ENCODE measurements at places on chromosomes 6 and 20.

GRCh38 chr20:53786445-53787267 is 193.0 kb upstream of the ZNF217 start:
- DNase-seq = no peak

- no peak for DNase-seq
Observed at GRCh38 chr20:40990542-40991120, 38.0 kb upstream of the TOP1 start.

DNA sequence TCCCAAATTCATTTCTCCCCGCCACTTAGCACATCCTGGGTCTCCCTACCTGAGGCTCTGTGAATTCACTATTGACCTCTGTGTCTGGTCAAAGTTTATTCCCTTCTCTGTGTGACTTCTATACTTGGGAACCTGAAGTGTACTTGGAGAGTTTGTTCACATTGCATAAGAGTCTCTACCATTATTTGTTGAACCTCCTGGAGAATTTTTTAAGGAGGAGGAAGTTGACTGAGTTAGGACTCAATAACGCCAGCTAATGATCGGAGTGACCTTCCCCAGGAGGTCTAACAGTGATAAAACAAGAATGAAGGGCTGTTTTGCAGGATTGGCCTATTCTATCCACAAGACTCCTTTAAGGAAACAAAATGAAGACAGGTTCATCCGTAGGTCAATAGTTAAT is 23.6 kb downstream of the STMND1 start:
- no peak for DNase-seq

GRCh38 chr6:85496856-85497255 is 47.0 kb downstream of the NT5E start:
- DNase-seq = no peak

GRCh38 chr20:32523613-32524213 is 61.4 kb downstream of the NOL4L start:
- no peak for DNase-seq

- DNase-seq = no peak
Observed at GRCh38 chr6:94196891-94197290, 777.5 kb upstream of the EPHA7 start.

GRCh38 chr6:113347436-113347835 is 509.7 kb upstream of the MARCKS start:
- DNase-seq = no peak

GRCh38 chr6:39054577-39055142 is 6.1 kb downstream of the GLP1R start:
- no peak for DNase-seq

DNA sequence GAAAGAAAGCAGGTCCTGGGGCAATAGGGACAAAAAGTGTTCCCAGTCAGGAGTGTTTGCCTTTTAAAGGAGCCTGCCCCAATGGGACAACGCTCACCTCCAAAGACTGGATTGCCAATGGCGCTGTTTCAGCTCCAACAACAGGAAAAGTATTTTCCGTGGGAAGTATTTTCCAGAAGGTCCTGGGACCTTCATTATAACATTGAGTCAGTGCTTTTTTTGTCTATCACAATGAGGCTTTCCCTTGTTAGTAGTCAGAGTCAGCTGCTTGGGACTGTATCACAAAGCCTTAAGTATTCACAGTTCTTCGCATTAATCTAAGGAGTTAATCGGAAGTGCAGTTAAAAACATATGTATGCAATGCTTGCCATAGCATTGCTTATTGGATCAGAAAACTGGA is 17.3 kb downstream of the TRAF3IP2 start:
- no peak for DNase-seq

DNA sequence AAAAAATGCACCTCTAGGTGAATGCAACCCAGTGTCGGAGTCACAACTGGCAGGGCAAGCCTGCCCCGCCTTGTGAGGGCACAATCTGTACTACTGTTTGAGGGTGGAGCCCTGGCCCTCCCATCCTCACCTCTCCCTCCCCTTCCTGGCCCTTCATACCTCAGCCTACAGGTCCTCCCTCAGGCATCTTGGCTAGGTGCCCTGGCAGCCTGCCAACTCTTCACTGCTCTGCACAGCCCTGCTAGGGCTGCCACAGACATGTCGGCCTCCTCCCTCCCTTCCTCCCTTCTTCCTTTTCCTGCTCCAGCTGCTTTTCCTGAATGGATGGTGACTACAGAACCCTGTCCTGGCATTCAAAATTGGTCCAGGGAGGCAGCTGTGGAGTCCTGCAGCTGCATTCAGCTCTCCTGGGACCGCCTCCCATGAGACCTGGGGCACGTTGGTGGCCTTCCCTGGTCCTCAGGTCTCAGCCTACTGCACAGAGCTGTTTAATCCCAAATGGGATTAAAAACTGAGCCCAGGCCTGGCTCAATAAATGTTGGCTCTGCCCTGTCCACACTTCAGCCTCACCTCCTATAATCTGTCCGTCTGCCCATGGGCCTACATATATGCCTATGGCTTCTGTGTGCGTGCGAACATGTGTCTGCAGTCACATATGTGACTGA is 52.7 kb downstream of the CDH22 start:
- DNase-seq = no peak

GRCh38 chr20:1868856-1869255 is 26.4 kb upstream of the SIRPA start:
- no peak for DNase-seq

DNA sequence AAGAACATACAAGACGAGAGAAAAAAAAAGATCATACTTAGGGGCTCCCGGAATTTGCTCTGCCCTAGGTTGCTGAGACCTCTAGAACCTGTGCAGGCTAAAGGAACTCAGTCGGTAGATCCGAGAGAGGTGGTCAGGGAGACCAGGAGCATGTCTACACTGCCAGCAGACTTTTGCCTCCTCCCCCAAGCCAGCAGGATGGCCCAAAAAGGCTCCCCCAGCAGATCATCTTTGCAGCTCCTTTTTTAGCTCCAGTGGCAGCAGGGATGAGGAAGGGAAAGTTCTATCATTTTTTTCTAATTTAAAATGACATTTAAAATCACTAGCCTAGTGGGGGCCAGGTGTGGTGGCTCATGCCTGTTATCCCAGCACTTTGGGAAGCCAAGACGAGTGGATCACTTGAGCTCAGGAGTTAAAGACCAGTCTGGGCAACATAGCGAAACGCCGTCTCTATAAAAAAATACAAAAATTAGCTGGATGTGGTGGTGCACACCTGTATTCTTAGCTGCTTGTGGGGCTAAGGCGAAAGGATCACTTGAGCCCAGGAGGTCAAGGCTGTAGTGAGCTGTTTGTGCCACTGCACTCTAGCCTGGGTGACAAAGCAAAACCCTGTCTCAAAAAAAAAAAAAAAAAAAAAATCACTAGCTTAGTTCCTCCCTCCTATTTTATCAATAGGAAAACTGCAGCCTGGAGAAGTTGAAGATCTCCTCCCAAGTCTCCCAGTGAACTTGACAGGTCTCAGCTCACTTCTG is 69.3 kb upstream of the MYL9 start:
- no peak for DNase-seq

DNA sequence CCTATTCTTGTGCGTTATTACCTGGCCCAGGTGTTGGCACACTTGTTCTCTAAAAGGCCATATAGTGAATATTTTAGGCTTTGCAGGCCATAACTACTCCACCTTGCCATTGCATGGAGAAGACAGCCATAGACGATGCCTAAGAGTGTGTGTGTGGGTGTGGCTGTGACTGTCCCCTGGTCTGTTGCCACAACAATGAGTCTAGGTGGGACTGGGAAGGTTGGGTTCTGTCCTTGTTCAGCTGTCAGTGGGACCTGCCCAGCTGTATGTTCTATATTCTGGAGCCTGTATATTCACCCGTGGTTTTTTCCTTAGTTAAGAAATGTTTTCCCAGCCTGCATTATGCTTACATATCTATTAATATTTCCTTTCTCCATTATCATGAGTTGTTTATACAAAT is 38.6 kb downstream of the CEP43 start:
- no peak for DNase-seq

- DNase-seq = no peak
Observed at GRCh38 chr6:3835055-3835731, 14.0 kb upstream of the FAM50B start.

- DNase-seq = no peak
Observed at GRCh38 chr6:79671600-79672266, 40.6 kb downstream of the SH3BGRL2 start.

GRCh38 chr6:51542475-51542874 is 544.9 kb downstream of the PKHD1 start:
- no peak for DNase-seq

DNA sequence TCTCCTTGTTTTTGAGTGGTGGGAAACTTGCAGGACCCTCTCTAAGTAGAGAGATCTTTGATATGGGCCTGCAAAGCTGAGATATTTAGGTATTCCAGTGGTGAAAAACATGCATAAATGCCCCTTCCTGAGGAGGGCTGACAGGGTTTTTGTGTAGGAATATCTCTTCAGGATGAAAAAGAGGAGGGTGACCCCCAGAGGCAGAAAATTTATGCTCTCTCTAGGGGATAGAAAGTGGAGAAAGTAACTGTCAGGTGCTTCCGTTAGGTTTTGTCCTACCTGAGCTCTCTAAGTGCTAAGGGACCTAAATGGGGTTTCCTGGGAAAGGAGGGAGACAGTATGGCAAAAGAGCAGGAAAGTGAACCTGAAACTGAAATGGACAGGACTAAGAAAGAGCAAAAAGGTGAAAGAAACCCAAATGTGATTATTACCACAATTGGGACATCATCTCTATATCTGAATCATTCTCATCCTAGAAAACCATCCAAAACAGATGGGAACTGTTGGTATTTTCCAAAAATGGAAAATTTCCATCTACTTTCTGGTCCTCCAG is 2.0 kb downstream of the COL19A1 start:
- DNase-seq = no peak

- DNase-seq = no peak
Observed at GRCh38 chr20:17676942-17677341, 5.1 kb downstream of the RRBP1 start.

- DNase-seq = no peak
Observed at GRCh38 chr6:111444794-111445193, 38.2 kb downstream of the REV3L start.

- no peak for DNase-seq
Observed at GRCh38 chr6:5706124-5707033, 300.3 kb downstream of the NRN1 start.

GRCh38 chr6:154543628-154544027 is 33.1 kb upstream of the CNKSR3 start:
- no peak for DNase-seq

DNA sequence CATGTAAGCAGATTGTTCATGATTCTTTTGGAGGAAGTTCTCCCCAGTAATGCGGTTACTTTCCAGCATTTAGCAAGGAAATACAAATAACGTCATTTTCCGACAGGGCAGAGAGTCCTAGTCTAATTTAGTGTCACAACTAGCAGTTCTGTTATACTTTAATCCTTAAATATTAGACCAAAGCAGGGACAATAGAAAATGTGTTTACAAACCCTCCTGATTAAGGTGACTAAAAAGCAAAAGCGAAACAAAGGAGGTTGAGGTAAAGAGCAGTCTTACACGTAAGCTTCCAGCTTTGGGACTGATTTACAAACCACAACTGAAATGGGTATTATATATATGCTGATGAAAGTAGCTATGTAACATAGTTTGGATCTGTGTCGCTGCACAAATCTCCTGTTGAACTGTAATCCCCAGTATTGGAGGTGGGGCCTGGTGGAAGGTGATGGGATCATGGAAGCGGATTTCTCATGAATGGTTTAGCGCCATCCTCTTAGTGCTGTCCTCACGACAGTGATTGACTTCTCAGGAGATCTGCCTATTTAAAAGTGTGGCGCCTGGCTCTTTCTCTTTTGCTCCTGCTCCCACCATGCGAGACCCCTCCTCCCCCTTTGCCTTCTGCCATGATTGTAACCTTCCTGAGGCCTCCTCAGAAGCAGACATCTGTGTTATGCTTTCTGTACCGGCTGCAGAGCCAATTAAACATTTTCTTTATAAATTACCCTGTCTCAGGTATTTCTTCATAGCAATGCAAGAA is 81.9 kb downstream of the PLCB1 start:
- DNase-seq = no peak

DNA sequence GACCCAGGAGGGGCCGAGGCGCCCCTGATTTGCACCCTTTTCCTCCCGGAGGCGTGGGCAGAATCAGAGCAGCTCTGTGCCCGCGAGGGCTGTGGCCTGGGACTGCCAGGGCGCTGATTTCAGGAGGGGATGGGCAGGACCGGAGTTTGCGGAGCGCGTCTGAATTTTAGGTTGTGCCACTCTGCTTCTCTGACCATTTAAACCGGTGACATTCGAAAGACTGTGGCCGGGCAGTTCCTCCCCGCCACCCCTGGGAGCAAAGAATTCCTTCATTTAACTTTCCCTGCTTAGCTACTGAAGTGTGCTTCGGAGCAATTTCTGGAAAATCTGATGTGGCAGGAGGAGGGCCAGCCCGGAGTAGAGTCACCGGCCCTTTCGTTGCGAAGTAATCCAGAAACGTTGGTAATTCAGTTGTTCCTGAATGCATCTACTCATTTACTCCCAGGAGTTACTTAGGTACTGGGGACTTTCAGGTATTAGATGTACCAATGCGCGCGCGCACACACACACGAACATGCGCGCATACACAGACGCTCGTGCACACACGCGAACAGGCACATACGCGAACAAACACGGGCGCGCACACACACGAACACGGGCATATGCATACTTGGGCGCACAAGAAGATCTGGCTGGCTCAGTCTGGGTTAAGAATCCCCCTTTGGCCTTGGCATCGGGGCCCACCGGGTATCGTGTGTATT is 568 bp downstream of the CCDC170 start:
- DNase-seq = no peak

DNA sequence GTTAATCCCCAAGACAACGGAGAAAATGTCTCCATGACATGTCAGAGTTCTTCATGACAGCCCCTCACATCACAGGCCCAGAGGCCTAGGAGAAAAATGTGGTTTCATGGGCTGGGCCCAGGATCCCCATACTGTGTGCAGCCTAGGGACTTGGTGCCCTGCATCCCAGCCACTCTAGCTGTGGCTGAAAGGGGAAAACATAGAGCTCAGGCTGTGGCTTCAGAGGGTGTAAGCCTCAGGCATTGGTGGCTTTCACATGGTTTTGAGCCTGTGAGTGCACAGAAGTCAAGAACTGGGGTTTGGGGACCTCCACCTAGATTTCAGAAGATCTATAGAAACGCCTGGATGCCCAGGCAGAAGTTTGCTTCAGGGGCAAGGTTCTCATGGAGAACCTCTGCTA is 122.8 kb downstream of the FHL5 start:
- no peak for DNase-seq

- no peak for DNase-seq
Observed at GRCh38 chr20:24837781-24838450, 111.2 kb upstream of the CST7 start.

DNA sequence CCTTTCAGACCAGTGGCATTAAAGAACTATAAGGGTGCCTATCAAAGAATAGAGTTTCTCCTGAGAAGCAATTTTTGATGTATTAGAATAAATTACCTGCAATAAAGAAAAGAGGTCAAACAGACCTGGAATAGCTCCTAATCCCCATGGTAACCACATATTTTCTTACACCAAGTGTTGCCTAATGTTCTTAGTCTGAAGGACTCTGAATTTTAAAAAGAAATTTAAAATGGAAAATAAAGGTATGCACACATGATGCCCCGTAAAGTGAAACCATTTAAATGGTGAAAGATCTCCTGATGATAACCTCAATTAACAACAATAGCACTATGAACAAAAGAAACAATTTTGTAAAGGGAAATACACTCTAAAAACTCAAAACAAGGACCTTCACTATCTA is 55.1 kb upstream of the LOC128125822 start:
- DNase-seq = no peak

Measured in GM04503 (cell line).